ENCODE measurements at places on chromosomes 5 and 9.

DNA sequence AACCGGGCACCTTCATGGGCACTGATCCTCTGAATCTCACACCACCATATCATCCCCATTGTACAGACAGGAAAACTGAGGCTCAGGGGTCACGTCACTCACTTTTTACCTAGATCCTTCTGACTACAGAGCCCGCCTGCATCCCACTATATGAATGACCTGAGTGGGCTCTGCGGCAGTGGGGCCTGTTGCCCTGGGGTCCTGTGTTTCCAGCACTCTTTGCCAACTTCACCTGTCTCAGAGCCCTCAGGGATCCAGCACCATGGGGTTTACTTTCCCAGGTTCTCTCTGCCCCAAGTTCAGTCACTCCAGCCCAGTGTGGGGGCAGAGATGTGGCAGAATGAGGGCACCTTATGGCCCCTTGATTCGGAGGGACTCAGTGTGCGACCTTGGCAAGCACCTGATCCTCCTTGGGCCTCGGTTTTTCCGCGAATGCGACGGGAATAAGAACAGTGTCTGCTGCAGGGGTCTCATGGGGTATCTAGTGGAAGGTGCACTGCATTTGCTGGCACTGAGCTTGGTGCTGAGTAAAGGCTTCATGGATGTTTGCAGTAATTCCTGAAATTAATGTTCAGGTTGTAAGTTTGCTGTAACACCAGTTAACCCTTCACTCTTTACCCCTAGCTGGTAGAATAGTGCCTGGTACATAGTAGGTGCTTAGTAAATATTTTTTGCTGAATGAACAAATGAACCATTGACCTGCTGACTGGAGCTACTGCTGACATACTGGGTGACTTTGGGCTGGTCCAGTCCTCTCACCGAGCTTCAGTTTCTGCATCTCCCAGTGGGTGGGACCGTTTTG is 47.1 kb upstream of the BOD1 start:
- DNase-seq = no peak

- no peak for DNase-seq
Observed at GRCh38 chr5:79847561-79847960, 143.5 kb downstream of the MTX3 start.

- no peak for DNase-seq
Observed at GRCh38 chr5:72525816-72526215, 18.6 kb upstream of the ZNF366 start.

DNA sequence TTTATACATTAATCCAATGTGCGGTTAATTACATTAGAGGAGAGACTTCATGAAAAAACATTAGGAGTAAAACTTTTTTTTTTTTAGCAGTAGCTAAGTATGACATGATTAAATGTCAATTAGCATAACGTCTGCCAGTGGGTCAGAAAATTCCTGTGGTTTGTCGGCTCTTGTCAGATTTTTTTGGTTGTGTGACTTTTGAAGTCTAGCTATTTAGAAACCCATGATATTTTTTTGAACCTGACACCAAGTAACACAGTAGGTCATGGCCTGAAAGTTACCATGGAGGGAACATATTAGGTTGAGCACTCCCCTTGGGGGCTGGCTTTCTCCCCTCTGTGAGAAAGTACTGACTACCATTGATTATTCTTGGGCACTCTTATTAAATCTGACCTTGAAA is 84.8 kb upstream of the ALDH1A1 start:
- DNase-seq = no peak

DNA sequence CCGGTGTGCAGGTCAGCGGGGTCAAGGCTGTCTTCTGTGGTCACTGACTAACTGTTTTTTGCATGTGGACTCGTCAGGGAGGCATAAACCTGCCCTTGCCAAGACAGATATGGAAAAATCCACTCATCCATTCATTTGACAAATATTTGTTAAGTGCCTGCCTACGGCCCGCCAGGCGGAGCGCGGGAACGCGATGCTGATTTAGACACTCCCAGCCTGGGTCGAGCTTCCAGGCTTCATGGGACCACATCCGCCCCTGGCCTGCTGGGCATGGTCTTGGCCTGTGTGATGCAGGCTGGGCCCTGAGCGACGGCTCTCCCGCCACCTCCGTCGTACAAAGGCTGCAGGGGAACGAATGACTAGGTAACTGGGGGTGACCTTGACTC is 18.1 kb downstream of the MYMK start:
- DNase-seq = no peak

DNA sequence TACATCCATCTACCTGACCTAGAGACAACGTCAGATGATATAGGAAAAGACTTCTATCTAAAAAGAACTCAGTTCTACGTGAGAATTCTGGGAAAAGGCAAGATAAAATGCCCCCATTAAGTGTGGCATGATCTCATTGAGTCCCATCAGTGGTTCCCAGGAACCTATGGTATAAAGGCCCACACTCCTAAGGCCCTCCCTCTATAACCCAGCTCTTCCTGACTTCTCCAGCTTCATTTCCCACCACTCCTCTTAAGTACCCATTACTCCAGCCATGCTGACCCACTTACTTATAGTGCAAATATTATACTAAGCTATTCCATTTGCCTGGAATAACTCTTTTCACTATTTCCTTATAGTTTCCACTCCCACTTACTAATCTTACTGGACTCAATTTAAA is 95.4 kb upstream of the NR5A1 start:
- no peak for DNase-seq

- no peak for DNase-seq
Observed at GRCh38 chr9:124330011-124330697, 72.4 kb downstream of the NEK6 start.

GRCh38 chr9:109922617-109923470 is 142.8 kb downstream of the PALM2AKAP2 start:
- DNase-seq = no peak

DNA sequence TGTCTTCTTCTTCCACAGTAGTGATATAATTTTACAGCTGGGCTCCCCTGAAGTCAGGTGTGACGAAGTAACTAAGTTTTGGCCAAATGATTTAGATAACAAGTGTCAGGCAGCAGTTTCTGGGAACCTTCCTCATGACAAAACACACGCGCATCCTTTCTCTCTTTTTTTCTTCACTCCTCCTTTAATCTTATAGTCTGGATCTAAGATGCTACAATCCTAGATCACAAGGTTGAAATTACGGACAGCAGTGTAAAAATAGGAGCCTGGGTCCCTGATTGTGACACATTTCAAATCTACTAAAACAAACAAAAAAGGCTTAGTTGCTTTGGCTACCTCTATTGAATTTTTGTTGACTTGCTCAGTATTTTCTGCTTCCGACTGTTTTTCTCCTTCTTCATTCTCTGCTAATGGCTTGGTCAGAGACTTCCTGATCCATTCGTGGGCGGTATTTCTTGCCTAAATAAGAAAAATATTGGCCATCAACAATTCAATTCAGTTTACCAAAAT is 36.1 kb downstream of the FAM114A2 start:
- DNase-seq = no peak

DNA sequence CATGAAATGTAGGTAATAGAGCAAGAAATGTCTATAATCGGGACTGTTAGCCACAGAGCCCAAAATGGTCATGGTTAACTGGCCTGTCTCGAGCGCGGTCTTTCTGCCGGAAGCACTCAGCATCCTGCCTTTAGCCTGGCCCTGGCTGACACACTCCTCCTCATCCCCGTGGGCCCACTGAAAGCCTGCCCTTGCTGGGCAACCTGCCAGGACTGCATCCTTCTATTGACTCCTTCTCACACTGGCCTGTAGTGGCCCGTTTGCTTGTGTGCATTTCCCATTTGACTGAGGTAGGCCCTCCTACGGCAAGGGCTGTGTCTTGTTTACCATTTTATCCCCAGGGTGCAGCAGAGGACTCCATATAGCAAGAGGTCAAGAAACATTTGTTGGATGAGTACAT is 215.7 kb downstream of the ATPSCKMT start:
- DNase-seq = no peak

- no peak for DNase-seq
Observed at GRCh38 chr5:102271759-102272158, 24.3 kb downstream of the SLCO4C1 start.

- peak; percentile 53 for DNase-seq
Observed at GRCh38 chr9:76576344-76576743, 117.4 kb downstream of the GCNT1 start.

DNA sequence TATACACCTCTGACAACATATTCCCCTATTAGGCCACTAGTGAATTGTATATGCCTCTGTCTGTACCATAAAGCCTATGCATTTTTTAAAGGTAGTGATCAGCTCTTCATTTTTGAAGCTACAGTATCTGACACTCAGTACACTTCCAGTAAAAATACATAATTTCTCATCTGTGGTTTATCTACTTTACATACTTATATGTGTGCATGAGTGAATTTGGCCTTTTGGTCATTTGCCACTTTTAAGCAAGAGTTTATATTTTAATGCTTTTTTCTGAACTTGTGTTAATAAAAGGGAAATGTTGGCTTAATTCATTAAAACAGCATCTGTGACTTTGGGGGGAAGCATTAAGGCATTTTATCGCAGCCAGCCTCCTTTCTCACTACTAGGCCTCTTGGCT is 47.8 kb downstream of the ST8SIA4 start:
- no peak for DNase-seq

GRCh38 chr9:8143677-8144076 is 344.1 kb upstream of the DMAC1 start:
- DNase-seq = no peak

GRCh38 chr5:151345187-151345807 is 2.1 kb downstream of the SLC36A2 start:
- DNase-seq = no peak

DNA sequence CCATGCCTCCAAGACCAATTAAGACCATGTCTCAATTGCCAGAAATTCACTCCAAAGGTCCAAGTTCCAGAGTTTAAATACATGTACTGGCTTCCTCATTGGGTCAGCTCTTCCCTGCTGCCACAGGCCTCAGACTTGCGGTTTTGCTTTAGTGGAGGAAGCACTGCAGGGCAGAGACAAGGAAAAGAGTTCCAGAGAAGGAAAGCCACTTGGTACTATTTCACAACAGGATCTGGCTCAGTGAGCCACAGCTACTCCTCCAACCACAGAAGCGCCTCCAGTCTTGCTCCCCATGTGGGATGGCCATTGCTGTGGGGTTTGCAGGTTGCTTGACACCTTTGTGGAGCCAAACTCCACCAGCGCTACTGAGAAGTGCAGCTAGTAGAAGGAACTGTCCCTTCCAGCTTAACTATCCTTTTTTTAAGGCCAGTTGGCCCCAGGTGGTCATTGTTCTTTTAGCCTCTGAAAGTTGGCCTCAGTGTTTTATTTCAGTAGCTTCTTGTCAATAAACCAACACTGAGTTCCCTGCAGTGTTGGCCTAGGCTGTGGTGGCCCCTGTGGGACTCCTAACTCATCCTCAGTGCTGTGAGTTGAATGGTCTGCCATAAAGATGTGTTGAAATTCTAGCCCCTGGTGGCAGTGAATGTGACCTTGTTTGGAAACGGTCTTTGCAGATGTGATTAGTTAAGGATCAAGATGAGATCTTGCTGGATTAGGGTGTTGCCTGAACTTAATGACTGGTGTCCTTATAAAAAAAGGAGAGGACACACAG is 93.7 kb upstream of the DAP start:
- no peak for DNase-seq

GRCh38 chr5:172906436-172906835 is 52.8 kb upstream of the RPL26L1 start:
- no peak for DNase-seq

- DNase-seq = no peak
Observed at GRCh38 chr9:19922476-19923118, 133.8 kb upstream of the SLC24A2 start.

GRCh38 chr9:104177003-104177611 is 83.0 kb downstream of the SMC2 start:
- DNase-seq = no peak

GRCh38 chr9:126144603-126145456 is 181.8 kb upstream of the MVB12B start:
- DNase-seq = no peak

DNA sequence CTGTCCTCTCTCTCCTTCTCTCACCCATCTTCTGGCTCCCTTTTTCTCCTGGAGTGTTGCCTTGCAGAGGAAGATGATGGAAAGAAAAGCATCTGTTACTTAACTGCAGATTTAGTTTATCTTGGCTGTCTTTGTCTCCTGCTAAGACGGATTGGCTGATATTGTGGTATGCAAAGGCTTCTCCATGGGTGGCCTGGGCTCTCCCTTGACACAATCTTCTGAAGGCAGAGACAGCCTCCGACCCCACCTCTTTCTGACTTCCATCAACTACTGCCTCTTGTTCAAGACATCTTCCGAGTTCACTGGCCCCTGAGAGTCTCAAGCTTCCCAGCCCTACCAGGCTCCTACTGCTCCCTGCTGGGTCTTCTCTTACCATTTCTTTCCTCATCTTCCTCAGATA is 403.7 kb downstream of the LRRC70 start:
- DNase-seq = no peak

DNA sequence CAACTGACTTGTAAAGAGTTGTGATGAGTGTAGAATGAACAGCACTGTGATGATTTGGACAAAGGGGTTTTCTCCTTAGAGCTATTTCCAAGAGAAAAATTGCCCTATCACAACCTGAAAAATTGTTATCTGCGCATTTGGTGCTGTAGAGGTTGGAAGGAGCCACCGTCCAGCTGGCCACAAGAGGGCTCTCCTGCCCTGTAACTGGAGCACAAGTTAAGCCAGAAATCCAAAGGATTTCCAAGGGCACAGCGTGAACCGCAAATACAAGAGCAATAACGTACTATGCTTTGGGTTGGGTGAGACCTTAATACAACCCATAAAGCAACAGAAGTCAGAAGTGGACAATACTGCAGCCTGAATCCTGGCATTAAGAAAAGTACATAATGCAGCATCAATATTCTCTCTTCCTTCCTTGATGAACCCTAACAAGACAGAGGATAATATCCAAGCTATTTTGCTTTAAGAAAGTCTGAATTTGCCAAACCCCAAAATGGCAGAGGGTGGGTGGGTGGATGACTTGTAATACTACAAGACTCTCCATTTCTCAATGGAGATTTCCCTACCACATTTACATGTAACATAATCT is 56.8 kb upstream of the SMIM32 start:
- DNase-seq = no peak

- no peak for DNase-seq
Observed at GRCh38 chr9:122356627-122357026, 14.2 kb upstream of the PTGS1 start.

DNA sequence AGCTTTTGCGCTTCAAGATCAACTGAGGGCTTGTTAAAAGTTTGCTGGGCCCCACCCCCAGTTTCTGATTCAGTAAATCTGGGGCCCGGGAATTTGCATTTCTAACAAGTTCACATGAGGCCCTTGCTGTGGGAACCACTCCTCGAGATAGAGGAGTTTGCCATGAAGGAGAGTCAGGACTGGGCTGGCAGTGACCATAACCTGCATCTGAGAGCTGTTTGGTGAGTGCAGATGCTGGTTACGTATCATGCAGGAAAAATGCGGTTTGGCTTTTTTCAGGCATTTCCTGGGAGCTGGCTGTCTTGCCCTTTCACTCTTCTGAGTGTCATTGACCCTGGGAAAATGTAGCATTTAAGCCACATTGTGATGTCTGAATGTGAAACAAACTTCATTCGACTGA is 9.4 kb upstream of the ANGPTL2 start:
- no peak for DNase-seq

GRCh38 chr5:97406946-97407676 is 224.1 kb upstream of the RIOK2 start:
- no peak for DNase-seq

All from stimulated activated naive CD4-positive, alpha-beta T cell treated with Interleukin-2 at 50 U/mL for 16 hours (primary cell).